NCI-H510A treated with DMSO at 0.1 percent for 48 hours (cell line): ENCODE measurements at places on chromosomes 2 and 18.

DNA sequence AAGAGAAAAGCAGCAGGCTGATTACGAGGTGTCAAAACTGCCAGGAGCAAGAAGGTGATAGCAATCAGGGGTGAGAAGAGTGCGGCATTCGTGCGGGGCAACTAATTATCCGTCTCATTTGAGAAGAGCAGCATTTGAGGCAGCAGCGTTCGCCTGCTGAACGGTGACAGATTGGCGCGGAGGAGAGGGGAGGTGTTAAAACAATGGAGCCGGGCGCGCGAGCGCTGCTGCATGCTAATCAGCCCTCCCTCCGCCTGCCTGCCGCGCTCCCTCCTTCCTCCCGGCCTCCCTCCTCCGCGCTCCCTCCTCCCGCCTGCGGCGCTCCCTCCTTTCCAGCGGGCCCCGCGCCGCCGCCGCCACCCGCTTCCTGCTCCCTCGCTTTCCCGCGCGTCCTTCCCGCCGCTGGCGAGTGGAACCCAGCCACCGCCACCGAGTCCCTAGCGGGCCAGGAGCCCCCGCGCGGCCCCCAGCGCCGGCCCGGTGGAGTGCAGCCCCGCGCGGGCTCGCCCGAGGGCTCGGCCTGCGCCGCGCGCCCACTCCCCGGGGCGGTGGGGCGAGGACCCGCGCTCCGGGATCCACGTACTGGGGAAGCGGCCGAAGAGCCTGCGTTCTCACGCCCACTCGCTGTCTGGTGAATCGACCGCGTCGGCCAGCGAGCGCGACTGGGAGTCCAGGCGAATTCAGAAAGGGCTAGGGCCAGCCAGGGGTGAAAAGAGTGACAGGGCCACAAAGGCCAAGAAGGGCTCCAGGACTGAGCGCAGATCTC lies 69.5 kb upstream of the PSMD14 start:
- peak; percentile 33 for DNase-seq

DNA sequence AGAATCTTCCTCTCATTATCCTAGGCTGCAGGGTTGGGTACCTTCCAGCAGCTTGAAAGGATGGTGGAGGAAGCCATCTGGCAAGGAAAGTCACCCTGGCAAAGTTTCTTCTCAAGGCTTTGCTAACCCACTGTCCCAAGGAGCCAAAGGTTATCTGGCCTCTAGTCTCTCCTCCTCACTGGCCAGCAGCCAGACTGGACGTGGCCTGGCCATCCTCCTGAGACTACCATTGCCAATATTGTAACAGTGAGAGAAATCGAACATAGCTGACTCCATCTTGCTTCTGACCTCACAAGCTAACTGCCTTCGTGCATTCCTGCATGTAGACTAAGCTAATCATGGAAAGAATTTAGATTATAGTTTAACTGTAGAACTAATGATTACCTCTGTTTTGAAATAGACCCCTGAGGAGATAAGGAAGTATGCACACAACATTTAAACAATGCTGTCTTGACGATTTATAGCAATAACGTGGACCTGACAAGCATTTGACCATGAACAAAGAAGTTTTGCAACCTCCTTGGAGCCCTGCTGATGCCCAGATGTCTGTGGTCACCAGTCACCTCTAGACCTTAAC lies 7.8 kb upstream of the ANXA4 start:
- DNase-seq, result no peak

GRCh38 chr2:180472133-180472532 lies 465.0 kb upstream of the CWC22 start:
- DNase-seq, result no peak

GRCh38 chr2:213806125-213806726 lies 522.0 kb downstream of the SPAG16 start:
- DNase-seq, result peak; percentile 7

- DNase-seq, result no peak
Measured at GRCh38 chr18:77042583-77042982, 90.0 kb downstream of the MBP start.

GRCh38 chr2:229679393-229680125 lies 34.8 kb downstream of the DNER start:
- DNase-seq, result no peak

- DNase-seq, result no peak
Measured at GRCh38 chr2:28209261-28209691, 183.4 kb upstream of the FOSL2 start.

- DNase-seq, result no peak
Measured at GRCh38 chr2:73279852-73280251, 4.4 kb downstream of the FBXO41 start.

DNA sequence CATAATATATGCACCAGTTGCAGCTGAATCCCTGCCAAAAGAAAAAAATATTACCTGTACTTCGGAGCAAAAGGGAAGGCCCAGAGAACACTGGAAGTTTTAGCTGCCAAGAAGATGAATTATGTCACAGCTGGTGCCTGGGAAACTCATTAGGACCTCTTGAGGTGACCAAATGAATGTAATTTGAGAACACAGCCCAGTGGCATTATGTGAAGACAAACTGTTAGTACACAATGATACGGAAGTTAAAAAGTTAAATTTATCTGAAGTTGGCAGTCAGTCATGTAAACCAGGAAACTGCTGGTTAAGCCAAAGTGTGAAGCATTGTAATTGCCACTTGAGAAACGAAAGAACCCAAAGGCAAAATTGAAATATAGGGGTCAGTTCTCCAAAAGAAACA lies 80.7 kb downstream of the EML4 start:
- DNase-seq, result peak; percentile 95

DNA sequence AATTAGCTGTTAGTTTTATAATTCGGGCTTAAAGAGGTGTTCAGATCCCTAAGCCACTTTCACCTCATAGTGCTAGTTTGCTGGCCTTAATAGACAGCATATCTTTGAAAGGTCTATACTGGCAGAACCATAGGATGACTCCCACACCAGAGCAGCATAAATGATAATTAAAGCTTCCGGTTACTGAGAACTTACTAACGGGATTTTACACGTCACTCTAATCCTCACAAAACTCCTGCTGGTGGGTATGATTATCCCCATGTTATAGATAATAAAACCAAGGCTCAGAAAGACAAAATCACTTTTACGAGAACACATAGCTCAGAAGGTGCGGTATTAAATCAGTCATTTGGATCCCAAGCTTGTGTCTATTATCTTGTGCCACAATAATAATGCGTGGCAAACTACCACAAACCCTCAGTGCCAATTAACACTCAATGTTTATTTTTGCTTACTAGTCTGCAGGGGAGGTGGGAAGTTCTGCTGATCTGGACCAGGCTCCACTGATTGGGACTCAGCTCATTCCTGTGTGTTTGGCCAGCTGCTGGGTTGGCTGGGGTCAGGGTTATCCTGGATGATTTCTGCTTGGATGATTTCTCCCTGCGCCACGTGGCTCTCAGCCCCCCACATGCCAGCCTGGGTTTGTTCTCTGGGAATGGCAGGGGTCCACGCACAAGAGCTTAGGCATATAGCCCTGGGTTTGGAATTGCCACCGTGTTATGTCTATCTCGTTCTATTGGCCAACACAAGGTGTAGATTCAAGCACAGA lies 62.3 kb downstream of the TRIB2 start:
- DNase-seq, result no peak

DNA sequence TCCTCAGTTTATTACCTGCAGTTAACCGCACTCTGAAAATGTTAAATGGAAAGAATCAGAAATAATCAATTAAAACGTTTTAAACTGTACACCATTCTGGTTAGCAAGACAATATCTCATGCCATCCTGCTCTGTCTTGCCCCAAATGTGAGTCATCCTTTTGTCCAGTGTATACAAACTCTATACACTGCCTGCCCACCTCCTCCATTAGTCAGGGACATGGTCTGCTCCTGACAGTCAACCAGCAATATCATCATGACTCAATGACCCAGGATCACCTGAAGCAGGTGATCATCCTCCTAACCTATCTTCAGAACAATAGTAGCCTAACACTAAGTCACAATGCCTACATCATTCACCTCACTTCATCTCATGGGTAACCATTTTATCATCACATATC lies 214.7 kb downstream of the KCNH7 start:
- no peak for DNase-seq

DNA sequence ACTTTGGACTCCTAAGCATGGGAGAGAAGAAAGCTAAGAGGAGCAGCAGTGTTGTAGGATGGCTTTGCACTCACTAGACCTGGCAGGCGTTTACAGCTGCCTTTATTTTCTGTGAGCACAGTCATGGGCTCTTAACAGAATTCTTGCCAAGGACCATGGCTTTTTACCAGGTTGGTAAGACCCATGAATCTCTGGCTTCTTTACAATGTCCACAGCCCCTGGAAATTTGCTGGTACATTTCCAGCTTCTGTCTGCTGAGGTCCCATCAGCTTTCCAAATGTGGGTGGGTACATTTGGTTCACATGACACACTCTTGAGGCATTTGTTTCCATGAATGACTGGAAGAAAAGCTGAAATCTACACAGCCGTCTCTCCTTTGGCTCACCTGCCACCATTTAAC lies 162.7 kb downstream of the PPP1R1C start:
- no peak for DNase-seq

GRCh38 chr18:77106331-77106730 lies 26.3 kb downstream of the MBP start:
- DNase-seq, result no peak

GRCh38 chr18:70370762-70371733 lies 82.2 kb downstream of the SOCS6 start:
- no peak for DNase-seq

DNA sequence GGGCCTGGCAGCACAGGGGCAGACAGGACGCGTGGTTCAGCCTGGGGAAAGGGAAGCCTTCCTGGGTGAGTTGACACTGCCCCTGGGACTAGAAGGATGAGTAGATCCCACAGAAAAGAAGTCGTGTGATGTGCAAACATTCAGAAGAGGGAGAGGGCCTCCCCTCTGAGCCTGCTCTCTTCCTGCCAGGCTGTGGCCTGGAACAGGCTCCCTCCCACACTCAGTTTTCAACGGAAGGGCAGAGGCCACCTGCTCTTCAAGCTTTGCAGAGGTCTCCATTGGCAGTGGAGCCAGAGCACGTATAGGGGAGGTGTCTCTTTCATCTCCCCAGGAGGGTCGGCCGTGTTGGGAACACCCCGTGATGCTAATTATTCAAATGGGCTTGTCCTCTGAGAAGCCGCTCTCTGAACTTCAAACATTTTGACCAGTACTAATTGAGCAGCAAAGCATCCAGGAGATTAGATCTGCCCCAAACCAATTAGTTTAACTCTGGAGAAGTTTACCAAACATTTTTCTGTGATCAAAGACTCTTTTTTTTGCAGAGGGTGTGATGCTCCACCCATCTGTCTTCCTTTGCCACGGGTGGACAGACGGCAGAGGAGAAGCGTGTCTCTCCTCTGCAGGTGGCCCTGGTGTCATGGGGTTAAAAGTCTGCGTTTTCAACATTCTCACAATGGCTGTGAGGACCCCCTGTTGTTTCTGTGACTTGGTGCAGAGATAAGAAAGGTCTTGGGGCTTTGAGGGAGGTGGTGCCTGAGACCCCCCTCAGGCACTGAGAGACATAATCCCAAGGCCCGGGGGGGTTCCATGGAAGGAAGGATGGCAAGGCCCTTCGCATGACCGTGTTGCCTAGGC lies 29.5 kb upstream of the ODC1 start:
- peak; percentile 69 for DNase-seq

GRCh38 chr2:190183539-190183938 lies 121.0 kb upstream of the MSTN start:
- DNase-seq, result no peak

GRCh38 chr2:104846786-104847585 lies 6.9 kb upstream of the POU3F3 start:
- DNase-seq, result no peak

- DNase-seq, result no peak
Measured at GRCh38 chr2:227687189-227687588, 20.6 kb downstream of the SCYGR5 start.

- no peak for DNase-seq
Measured at GRCh38 chr2:74778381-74779264, 55.3 kb upstream of the HK2 start.

DNA sequence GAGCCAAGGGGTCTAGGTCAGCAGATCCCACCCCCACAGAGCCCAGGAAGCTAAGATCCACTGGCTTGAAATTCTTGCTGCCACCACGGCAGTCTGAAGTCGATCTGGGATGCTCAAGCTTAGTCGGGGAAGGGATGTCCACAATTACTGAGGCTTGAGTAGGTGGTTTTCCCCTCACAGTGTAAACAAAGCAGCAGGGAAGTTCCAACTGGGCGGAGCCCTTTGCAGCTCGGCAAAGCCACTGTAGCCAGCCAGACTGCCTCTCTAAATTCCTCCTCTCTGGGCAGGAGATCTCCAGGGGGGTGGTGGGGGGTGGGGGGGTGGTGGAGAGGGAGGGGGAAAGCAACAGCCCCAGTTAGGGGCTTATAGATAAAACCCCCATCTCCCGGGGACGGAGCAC lies 419.5 kb downstream of the NUP35 start:
- peak; percentile 18 for DNase-seq

- no peak for DNase-seq
Measured at GRCh38 chr2:18900691-18901141, 311.3 kb upstream of the NT5C1B start.

- DNase-seq, result no peak
Measured at GRCh38 chr2:240622531-240623235, 2.6 kb upstream of the GPR35 start.

- no peak for DNase-seq
Measured at GRCh38 chr2:100273387-100273786, 48.9 kb downstream of the LONRF2 start.

GRCh38 chr2:46962751-46963150 lies 47.1 kb upstream of the MCFD2 start:
- no peak for DNase-seq

- no peak for DNase-seq
Measured at GRCh38 chr2:166285215-166285614, 90.5 kb downstream of the SCN9A start.

GRCh38 chr2:142877216-142877838 lies at the start of gene KYNU:
KYNU (plus strand) TSS chr2:142877664; CDS start chr2:142885368, 7,704 bp downstream.
- DNase-seq, result no peak

DNA sequence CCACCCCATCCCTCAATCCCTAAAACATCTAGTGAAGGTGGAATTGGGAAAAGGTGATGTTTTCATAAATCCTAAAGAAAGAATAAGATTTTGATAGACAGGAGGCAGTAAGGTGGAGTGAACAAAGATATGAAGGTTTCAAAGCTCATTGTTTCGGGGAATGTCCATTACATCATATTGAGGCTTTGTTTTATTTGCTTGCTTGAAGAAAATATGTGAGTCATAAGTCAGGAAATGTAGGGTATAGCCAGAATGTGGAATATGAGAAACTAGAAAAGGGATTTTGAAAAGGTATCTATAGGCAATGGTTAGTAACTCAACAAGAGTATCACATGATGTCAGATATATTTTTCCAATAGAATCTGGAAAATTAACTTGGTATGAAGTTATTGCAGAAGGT lies 1178.5 kb upstream of the ACVR2A start:
- DNase-seq, result no peak

GRCh38 chr2:20378891-20379519 lies 28.4 kb upstream of the PUM2 start:
- DNase-seq, result peak; percentile 2

- no peak for DNase-seq
Measured at GRCh38 chr2:178568227-178568626, 88.0 kb downstream of the PLEKHA3 start.
